Natural killer cell (primary cell): ENCODE measurements at places on chromosomes 16 and 17.

DNA sequence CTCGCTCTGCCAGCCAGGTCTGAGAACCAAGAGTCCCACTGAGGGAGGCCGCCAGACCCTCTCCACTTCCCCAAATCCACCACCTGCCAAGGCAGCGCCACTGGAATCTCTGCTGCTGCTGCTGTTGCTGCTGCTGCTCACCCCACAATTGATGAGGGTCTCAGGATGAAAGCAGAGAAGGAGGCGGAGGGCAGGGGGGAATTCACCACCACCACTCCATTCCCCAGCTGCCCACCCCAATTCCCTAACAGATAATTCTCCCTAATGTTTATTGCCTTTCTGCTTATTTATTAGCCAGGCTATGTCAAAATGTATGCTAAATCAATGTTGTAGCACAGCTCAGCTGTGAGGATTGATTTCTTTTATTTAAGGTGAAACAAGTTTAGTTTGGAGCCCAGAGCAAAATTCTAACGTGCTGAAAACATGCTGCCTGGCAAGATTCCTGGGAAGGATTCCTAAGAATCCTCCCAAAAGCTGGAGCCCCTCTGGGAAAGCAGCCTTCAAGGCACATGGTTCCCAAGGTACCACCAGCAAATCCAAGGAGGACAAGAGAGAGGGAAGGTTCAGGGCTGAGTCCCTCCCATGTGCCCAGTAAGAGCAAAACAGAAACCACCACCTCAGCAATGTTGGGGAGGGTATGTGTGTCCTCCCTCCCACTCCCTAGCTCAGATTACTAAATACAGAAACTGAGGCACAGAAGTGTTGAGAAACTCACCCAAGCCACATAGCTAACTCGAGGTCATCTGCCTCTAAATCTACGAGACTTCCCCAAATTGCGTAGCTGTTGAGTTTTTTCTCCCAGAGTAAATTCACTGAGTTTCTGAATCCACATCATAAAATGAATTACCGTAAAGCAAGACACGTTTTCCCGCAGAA, 12.2 kb upstream of the CDH5 start:
- no peak for DNase-seq

- no peak for DNase-seq
Observed at GRCh38 chr17:61867033-61867432, 3.7 kb upstream of the BRIP1 start.

DNA sequence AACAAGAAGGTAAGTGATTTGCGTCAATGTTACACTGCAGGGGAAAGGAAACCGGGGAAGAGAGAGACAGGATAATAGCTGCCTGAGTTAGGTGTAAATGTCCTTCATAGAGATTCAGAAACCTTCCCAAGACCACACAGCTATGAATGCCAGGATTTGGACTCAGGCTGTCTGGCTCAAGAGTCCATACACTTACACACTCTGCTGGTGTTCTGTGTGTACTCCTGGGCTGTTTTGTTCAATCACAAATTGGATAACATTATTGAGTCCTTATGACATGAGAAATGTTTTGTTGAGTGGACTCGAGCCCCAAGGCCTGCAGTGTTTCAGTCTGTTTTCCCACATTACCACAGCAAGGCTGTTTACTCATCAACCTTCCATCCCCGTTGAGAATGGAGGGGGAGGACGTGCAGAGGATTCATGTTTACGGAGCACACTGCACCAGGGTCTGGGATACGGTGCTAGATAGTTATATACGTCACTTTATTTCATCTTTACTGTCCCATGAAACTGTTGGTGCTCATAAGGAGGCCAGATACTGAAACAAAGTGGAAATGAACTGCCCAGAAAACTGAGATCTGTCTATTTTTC, 450.8 kb downstream of the HAPSTR1 start:
- no peak for DNase-seq

DNA sequence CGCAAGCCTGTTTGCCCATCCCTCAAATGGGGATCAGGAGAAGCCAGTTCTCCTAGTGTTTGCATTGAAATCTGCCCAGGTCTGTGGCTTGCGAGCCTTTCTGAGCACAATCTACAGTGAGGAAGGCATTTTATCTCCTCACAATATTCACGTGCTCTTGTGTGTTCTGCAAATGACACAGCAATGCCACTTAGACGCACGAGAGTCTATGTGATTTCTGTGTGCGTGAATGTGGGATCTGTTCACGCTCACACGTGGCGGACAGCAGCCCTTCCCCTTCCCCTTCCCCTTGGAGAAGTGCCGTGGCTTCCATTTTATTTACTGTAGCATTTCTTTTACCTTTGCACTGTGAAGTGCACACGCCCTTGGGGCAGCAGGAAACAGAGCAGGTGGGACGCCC, 17.7 kb upstream of the CBFA2T3 start:
- no peak for DNase-seq

DNA sequence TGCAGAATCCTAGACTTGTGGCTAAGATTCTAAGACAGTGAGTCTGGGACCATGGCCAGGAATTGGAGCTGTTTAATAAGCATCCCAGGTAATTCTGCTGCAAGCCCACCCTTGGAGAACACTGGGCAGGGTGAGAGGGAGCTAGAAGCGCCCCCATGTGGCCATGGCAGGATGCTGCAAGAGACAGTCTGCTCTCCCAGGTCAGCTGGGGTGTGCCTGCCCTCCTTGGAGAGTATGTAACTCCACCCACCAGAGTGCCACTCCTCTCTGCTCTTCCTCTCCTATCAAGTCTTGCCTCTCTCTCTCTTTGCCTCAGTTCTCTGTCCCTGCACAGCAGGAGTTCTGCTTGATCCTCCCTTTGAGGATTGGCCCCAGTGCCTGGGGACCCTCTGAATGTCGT, 14.9 kb downstream of the RCVRN start:
- no peak for DNase-seq

- no peak for DNase-seq
Observed at GRCh38 chr17:27535178-27535928, 79.1 kb downstream of the KSR1 start.
